Ureter (tissue), 1 donor: ENCODE measurements at places on chromosomes 4 and X. TPM values are rescaled to one million over a fixed set of nuclear protein-coding genes. Genes with fewer than 3 reads are reported as not detected.

DNA sequence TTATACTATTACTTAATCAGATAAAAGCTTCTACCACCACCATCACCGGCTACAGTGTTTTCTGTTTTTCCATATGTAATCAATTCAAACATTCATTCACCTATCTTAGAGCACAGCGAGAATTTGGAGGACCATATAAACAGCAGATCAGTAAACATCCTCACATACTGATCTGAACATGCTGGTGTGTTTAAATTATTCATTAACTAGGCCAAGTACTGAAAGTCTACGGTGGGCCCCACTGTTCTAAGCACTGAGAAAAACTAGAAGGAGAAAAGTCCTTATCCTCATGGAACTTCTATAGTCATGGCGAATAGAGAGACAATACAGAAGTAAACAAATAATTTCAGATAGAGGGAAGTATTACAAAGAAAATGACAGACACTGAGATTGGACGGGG lies 176.6 kb downstream of the NR3C2 start:
- no peak for DNase-seq

DNA sequence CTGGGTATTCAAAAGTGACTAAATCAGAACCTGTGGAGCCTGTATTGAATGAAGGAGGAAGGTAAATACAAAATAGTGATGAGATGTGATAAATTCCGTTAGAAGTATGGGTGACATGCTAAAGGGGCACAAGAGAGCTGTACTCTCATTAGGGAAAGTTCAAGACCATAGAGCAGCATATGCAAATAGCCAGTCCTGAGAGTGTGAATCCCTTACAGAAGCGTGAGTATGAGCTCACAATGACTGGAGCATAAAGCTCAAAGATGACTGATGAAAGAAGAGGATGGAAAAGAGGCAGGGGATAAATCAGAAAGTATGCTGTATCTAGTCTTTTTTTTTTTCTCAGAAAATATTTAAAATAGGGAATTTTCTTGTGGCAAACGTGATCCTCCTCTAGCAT lies 12.1 kb upstream of the NPFFR2 start:
- DNase-seq = no peak

- no peak for DNase-seq
Observed at GRCh38 chrX:120857240-120857639, 18.4 kb downstream of the CT47B1 start.

DNA sequence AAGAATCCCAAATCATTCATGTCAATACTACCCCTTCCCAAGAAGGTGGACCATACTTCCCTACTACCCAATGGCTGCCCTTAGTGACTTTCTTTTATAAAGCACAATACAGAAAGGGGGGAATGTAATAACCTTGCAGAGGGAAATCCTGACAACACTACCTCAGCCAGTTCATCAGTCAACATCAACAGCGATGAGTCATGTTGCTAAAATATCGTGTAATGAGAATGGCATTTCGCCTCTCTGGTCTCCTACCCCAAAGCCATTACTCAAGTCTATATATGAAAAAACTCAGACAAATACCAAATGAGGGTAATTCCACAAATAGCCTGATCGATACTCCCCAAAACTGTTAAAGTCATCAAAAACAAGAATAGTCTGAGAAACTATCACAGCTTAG lies 3.3 kb upstream of the MAGEA8 start:
- no peak for DNase-seq

GRCh38 chr4:101192244-101192643 lies 155.1 kb downstream of the PPP3CA start:
- DNase-seq = no peak

DNA sequence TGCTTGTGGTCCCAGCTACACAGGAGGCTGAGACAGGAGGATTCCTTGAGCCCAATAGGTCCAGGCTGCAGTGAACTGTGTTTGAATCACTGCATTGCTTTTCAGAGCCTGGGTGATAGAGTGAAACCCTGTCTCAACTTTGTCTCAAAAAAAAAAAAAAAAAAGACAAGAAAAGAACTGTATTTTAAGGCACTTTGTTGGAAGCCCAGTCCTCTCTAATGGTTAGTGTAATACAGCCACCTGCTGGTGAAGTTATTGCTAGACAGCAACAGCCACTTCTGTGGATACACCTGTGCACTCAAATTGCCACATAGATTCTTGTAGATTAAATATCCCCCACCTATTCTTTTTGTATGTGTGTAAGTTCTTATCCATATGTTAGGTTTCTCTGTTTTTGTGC lies 10.1 kb upstream of the FGG start:
- DNase-seq = no peak

- DNase-seq = no peak
Observed at GRCh38 chrX:110561034-110561433, 202.4 kb downstream of the RTL9 start.

GRCh38 chr4:6345096-6345830 lies 75.6 kb downstream of the WFS1 start:
- DNase-seq = no peak

GRCh38 chr4:72969976-72970375 lies 99.5 kb downstream of the COX18 start:
- no peak for DNase-seq

GRCh38 chr4:154719087-154719486 lies 24.7 kb upstream of the LRAT start:
- no peak for DNase-seq

Gene CNKSR2
- 2.3 TPM for total RNA-seq
